ENCODE measurements at places on chromosomes 16 and 17.

- no peak for DNase-seq
Observed at GRCh38 chr16:85567935-85568334, 45.2 kb upstream of the GSE1 start.

DNA sequence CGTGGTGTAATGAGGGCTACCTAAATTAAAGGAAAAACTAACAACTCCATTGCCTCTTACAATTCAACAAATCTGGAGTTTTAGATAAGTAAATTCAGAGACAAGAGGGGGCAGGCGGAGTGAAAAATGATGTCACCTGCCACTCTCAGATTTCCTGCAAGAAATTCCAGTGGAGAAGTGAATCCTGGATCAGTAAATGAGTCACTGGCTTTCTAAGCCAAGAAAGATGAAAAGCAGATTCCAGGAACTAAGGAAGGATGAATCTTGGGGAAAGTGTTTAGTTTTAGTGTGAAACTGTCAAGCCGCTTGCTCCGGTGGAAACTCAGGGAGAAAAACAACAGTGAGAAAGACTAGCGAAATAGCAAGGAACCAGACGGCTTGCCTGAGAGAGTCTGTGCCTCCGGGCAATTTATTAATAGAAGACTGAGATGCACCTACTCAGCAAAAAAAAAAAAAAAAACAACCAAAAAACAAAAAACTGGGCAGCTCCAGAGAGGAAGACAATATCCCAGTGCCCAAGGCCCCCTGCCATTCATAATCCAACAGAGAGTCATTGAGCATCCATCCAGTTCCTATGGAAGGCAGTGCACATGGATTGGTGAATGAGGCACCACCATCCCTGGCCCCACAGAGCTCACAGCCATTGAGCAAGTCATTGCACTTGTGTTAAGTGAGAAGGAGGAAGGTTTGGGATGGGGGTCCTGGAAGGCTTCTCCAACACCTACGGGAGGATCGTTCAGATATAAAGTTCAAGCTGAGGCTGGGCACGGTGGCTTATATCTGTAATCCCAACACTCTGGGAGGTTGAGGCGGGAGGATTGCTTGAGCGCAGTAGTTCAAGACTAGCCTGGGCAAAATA lies 12.1 kb upstream of the RIPOR1 start:
- DNase-seq = no peak

DNA sequence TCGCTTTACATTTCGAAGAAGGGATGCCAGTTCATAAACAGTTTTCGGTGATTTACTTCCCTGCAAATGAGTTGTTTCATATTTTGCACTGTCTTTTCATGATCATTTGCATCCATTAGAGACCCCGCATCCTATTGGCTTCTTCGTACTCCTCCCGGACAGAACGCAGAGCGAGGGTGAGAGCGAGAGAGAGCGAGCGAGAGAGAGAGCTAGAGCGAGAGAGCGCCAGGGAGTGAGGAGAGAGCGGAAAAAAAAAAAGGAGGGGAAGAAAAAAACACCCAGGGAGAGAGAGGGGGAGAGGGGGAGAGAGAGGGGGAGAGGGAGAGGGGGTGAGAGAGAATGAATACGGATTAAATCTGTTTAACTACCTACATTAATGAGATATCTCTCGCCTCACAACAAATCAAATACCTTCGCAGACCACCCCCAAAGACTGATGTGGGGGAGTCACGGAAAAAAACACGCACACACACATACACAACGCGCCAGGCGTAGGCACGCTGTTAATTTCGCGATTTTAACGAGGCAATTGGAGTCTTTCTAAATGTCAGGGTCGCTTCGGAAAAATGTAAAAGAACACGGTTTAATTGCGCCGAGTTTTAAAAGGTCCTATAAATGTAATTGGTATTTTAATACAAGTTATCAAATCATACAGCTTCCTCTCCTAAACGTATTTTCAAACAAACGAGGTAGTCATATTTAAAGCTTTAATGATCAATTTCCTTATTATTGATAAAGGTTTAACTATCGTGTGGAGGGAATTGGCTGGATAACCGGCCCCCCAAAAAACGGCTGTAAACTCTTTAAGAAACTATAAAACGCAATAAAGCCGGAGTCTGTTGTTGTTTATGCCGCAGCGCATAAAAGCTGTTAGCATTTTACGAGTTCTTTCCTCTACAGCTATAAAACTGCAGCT lies at the start of gene HOXB8:
HOXB8 (minus strand) TSS at position 246 of the 916 bp plus-strand sequence. CDS start 588 bp downstream, outside the sequence.
- no peak for DNase-seq

- no peak for DNase-seq
Observed at GRCh38 chr16:71407731-71408130, 34.1 kb downstream of the TLE7 start.

DNA sequence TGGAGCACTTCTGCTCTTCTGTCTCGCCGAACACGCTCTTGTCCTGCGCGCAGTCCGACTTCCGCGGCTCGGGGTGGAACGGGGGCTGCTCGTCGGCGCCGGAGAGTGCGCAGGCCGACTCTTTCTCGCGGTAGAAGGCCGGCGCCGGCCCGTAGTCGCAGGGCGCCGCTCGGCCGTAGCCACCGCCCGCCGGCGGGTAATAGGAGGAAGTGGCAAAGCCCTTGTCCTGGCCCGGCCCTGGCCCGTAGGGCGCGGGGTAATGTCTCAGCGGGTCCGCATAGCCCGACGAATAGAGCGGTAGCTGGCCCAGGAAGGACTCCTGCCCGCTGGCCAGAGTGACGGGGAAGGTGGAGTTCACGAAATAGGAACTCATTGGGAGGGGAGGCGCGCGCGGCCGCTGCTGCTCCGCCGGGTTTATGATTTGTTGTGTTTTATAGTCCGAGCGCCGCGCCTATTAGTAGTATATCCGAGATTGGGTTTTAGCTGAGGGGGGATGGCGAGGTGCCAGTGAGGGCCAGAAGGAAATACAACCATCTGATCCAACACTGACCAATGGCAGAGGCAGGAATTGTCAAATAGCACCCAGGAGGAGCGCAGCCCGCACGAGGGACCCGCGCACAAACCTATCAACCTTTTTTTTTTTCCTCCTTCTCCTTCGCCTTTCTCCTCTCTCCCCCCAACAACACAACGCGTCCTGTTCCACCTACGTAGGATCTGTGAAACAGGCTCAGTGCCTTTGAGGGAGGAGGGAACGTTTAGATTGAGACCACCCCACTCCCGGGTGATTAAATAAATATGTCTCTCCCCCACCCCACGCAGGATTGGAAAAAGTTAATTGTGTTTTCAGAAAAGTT lies 4.4 kb upstream of the HOXB5 start:
- no peak for DNase-seq

- DNase-seq = peak; percentile 34
Observed at GRCh38 chr16:90019543-90020259, 445 bp upstream of the DBNDD1 start.

GRCh38 chr17:65292430-65292829 lies 155.3 kb downstream of the RGS9 start:
- no peak for DNase-seq

- DNase-seq = no peak
Observed at GRCh38 chr16:84368308-84368996, at the start of gene ATP2C2. Gene ATP2C2, plus strand, starts transcription at chr16:84368538. Its CDS starts 78 bp downstream, at chr16:84368616.

DNA sequence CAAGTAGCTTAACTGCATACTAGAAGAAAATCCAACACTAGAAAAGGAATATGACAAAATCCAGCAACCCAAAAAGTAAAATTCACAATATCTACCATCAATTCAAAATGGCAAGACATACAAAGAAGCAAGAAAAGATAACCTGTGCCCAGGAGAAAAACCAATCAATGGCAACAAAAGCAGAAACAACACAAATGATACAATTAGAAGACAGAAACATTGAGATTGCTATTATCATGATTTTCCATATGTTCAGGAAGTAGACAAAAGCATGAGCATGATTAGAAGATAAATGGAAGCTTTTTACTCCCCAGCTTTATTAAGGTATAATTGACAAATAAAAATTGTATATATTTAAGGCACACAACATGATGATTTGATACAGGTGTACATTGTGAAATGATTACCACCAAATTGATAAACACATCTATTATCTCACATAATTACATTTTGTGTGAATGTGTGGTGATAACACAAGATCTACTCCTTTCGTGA lies 117.3 kb downstream of the CA10 start:
- no peak for DNase-seq

DNA sequence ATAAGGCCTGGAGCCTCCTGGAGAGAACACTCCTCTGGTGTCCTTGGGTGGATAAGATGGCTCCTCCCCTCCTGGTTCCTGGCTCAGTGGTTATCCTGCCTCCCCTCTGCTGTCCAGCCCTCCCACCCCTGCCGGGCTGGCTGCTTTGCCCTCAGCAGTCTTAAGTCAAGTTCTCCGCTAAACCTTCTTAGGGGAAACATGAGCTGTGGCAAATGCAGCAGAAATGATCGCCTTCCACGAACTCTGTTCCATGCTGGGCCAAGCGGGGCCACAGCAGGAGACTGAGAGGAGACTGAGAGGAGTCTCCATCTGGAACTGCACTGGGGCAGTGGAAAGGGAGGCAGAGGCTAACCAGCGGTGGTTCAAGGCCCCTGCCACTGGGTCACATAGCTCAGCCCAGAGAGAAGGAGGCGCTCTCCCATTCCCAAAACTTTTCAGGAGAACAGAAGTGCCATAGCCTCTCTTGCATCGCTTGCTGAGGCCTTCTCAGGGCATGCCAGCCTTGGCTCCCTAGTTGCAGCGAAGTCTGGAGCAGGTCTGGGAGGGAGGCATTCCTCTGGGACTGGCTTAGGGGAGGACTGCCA lies 26.9 kb downstream of the TNS4 start:
- DNase-seq = no peak

DNA sequence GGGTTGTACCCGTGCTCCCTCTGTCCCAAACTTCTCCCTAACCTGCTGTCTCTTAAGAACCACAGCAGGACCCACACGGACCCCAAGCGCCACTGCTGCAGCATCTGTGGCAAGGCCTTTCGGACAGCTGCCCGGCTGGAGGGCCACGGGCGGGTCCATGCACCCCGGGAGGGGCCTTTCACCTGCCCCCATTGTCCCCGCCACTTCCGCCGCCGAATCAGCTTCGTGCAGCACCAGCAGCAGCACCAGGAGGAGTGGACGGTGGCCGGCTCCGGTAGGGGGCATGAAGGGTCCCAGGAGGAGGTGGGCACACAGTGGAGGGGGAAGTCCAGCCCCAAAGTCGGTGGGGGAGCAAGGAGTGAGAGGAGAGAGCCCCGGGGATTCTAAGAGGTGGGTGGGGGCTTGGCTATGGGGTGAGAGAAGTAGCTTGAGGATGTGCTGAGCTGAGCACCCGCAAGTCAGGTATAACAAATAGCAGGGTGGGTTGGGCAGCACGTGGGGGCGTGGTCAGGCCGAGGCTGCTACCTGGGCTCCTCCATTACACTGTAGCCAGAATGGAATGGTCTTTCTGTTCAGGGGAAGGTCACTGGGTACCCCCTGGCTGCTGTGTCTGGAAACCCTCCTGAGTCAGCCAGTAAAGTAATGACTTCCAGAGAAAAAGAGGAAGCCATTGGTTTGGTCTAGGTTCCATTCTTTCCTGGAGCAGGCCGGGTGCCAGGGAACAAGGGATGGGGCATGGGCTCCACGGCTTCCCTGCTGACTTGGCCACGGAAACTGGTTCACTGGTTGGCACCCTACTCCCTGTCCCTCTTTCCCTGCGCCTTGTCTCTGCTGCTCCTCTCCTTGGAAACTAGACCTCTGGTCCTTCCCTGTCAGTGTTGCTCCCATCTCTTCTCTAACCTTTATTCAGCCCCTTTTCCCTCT lies 7.1 kb downstream of the PRSS53 start:
- no peak for DNase-seq

DNA sequence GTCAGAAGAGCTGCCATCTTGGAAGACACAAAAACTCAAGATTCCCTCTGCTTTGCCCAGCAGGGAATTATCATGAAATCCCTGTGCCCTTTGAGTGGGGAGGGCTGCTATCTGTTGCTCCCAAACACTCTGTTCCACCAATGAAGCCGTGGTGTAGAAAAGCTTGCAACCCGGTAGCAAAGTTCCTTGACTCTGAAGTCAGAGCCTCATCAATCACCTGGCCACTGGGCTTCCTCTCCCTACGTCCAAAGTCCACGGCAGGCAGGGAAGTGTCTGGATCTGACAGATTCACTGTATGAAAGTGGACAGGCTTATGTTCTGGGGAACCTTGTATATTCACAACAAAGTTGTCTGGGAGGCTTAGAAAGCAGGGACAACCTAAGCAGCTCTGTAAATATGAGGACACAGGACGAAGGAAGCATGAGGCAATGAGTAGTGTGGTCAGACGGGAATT lies 343.3 kb downstream of the SLC39A11 start:
- no peak for DNase-seq

- DNase-seq = no peak
Observed at GRCh38 chr16:47519546-47519945, 58.4 kb downstream of the PHKB start.

DNA sequence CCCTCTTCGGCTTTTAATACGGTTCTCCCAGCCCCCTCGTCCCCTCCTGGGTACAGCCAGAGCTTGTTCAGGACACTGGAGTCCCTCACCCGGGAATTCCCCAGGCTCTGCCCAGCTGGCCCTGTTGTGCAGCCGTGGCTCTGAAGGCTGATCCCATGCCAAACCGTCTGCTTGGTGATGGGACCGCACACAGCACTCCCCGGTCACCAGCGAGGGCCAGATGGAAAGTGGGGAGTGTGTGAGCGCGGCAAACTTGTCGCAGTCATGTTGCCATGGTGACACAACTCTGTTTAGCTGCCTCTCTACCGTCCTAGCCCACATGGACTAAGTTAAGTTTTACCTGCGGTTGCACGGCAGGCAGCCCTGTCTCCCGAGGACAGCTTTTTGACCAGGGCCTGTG lies 107.9 kb downstream of the RAP1GAP2 start:
- peak; percentile 4 for DNase-seq

DNA sequence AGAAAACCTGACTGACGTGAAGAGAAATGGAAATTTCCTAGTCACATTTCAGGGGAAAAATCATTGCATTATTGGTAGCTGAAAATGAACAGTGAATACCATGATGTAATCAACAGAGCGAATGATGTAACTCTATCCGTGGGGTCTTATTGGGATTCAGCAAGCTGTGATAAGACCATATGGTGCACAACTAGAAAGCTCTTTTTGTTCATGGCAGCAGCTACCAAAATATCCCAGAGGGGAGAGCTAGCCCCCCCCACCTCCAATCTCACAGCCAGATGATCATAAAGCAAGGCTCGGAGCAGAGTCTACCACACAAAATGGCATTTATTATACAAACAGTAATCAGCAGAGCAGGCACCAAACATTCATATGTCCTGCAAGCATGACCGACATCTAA lies 22.2 kb upstream of the DNAH17 start:
- DNase-seq = no peak

Data from GM04503 (cell line).